ENCODE measurements at places on chromosomes 4 and X.

DNA sequence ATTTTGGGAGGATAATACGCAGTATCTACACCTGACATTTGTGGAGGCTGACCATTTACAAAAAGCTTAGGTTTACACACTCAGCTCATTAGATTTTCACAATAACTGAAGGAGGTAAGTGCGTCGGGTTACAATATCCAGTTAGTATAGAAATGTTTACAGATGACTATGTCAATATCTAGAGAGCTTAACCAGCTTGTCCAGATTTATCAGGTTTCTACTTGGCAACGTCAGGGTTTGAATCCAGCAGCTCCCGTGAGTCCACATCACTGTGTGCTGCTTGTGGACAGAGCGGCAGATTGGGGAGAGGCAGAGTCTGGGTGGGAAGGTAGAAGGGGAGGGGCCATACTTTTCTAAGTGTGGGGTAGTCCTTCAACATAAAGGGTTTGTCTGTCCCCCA is 28.3 kb downstream of the ARHGAP10 start:
- no peak for DNase-seq

- no peak for DNase-seq
Measured at GRCh38 chr4:54015423-54016030, 48.9 kb downstream of the CHIC2 start.

- no peak for DNase-seq
Measured at GRCh38 chr4:97500423-97500822, 642.9 kb downstream of the STPG2 start.

- no peak for DNase-seq
Measured at GRCh38 chrX:68725756-68726365, 78.4 kb downstream of the STARD8 start.

DNA sequence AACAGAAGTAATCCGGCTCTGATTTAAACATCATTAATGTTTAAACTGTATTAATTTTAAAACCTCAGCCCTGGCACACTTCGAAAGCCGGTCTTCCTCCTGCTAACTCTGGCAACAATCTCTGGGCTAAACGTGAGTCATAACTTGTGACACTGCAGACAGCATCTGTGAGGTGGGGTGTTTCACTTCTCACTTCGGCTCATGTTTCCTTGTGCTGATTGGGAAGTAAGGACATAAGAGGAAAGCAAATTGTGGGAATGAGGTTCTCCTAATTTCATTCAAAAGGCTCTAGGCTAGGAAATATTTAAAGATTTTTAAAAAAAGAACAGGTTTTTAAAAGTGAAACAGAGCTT is 139.9 kb upstream of the USP9X start:
- DNase-seq, result no peak

- DNase-seq, result no peak
Measured at GRCh38 chrX:80246271-80246670, 174.0 kb upstream of the TENT5D start.

- no peak for DNase-seq
Measured at GRCh38 chr4:7309181-7309580, 116.8 kb downstream of the SORCS2 start.

DNA sequence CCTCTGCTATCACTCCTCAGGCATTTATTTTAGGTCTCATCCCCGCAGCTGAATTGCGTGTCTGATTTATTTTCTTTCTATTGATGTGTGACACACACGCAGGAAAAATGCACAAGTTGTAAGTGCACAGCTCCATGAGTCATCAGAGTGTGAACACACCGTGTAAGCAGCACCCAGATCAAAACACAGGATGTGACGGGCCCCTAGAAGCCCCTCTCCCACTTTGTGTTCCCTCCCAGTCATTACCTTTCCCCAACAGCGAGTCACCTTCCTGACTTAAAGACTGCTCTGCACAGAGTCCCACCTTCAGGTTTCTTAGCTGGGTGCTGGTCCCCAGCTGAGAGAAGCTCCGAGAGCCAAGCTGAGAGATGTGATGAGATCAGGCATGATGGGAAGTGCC is 436.7 kb downstream of the MID1IP1 start:
- no peak for DNase-seq

DNA sequence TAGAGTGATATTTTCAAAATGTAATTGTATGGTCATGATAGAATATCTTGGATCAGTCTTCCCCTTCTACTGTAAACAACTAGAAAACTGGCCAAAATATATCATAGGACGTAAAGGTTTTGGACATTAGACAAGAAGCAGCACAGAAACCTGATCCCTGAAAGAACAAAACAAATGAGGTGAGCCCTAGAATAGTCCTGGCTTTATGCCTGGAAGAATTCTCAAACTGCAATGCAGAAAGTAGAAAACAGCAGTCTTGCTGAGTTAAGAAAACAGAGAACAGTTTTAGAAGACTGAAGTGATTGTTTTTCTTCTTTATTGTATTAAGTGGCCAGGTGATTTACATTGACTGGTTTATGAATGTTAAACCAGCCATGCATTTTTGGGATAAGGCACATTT is 19.5 kb downstream of the NSUN7 start:
- no peak for DNase-seq
